Upper lobe of right lung (tissue), 1 donor: ENCODE measurements at places on chromosomes 16 and 17. TPM values are rescaled to one million over a fixed set of nuclear protein-coding genes. Genes with fewer than 3 reads are reported as not detected.

RASD1 gene
- 39.2 TPM for total RNA-seq

HCRT gene
- not detected for total RNA-seq

DNAAF8 gene
- 0.58 TPM for total RNA-seq

HIGD1B gene
- total RNA-seq = 36.4 TPM

CACNG3 gene
- total RNA-seq = not detected

CCDC92B gene
- 0.20 TPM for total RNA-seq

CYGB gene
- 34.3 TPM for total RNA-seq

EXOC3L1 gene
- 17.1 TPM for total RNA-seq

CPHXL2 gene
- total RNA-seq = not detected

SLC52A1 gene
- total RNA-seq = 0.26 TPM

SLC35G6 gene
- not detected for total RNA-seq

LPO gene
- total RNA-seq = not detected

POLR3E gene
- total RNA-seq = 43.3 TPM

ITGAD gene
- 0.20 TPM for total RNA-seq

GRCh38 chr17:31274252-31274651 lies 22.8 kb downstream of the OMG start:
- peaks cover 19% of the 10 kb centered on the region for H3K4me1 ChIP-seq
- DNase-seq = no peak
- H3K36me3 ChIP-seq = peaks cover 9% of the 10 kb centered on the region
- peak overlapping the region; percentile 55 for H3K27ac ChIP-seq

- no peaks in the 10 kb centered on the region for H3K36me3 ChIP-seq
- H3K27ac ChIP-seq = no peak overlapping the region
- DNase-seq = no peak
- no peak overlapping the region for H3K4me3 ChIP-seq
- no peaks in the 10 kb centered on the region for H3K27me3 ChIP-seq
Measured at GRCh38 chr17:51456942-51457341, 196.6 kb downstream of the UTP18 start.

- no peaks in the 10 kb centered on the region for H3K27me3 ChIP-seq
- H3K4me3 ChIP-seq = no peak overlapping the region
- peak overlapping the region; percentile 2 for H3K27ac ChIP-seq
- DNase-seq = no peak
- H3K36me3 ChIP-seq = no peaks in the 10 kb centered on the region
- H3K4me1 ChIP-seq = peaks cover 15% of the 10 kb centered on the region
Measured at GRCh38 chr16:66874079-66874775, 6.1 kb upstream of the PDP2 start.

- H3K27ac ChIP-seq = no peak overlapping the region
- peaks cover 9% of the 10 kb centered on the region for H3K4me1 ChIP-seq
- no peak overlapping the region for H3K4me3 ChIP-seq
- H3K36me3 ChIP-seq = peaks cover 6% of the 10 kb centered on the region
- no peaks in the 10 kb centered on the region for H3K27me3 ChIP-seq
- DNase-seq = no peak
Measured at GRCh38 chr17:1146561-1147265, 33.1 kb downstream of the ABR start.

DNA sequence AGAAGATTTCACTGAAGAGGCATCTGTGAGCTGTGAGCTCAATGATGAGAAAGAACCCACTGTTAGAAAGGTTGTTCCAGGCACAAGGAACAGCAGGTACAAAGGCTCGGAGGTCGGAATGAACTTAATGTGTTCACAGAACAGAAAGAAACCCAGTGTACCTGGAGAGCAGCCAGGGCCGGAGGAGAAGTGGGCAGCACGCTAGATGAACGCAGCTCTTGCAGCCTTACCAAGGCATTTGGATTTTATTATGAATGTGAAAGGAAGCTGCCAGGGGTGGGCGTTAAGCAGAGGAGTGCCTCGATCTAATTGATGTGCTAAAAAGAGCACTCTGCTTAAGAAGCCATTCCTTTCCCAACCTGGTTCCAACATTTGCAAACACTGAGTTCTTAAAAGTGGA lies 19.0 kb downstream of the EEF2K start:
- peaks cover 35% of the 10 kb centered on the region for H3K36me3 ChIP-seq
- H3K27ac ChIP-seq = peak overlapping the region; percentile 69
- H3K4me3 ChIP-seq = no peak overlapping the region
- DNase-seq = no peak

GRCh38 chr17:61700252-61700651 lies 109.2 kb upstream of the NACA2 start:
- no peak overlapping the region for H3K27ac ChIP-seq
- no peaks in the 10 kb centered on the region for H3K4me1 ChIP-seq
- no peak overlapping the region for H3K4me3 ChIP-seq
- H3K27me3 ChIP-seq = no peaks in the 10 kb centered on the region
- H3K36me3 ChIP-seq = no peaks in the 10 kb centered on the region

GRCh38 chr17:82012640-82013295 lies 9.9 kb downstream of the CENPX start:
- no peaks in the 10 kb centered on the region for H3K27me3 ChIP-seq
- H3K36me3 ChIP-seq = no peaks in the 10 kb centered on the region
- H3K27ac ChIP-seq = peak overlapping the region; percentile 78
- peak; percentile 87 for DNase-seq

DNA sequence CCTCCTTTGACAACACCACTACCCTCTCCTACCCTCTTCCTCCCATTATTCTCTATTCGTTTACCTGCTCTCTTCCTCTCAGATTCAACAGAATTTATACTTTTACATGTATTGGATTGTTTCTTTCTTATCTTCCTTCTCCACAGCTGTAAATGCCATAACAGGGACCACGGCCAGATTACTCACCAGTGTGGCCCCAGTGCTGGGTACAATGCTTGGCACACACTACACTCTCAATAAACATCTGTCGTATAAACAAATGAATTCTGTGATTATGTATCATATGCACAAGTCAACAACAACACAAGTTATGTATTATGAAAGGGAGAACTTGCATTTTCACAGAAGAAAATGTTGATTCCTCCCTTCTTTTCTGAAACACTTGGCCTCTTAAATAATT lies 20.0 kb downstream of the AARSD1 start:
- H3K27ac ChIP-seq = no peak overlapping the region
- no peaks in the 10 kb centered on the region for H3K4me1 ChIP-seq
- DNase-seq = no peak
- H3K27me3 ChIP-seq = peaks cover 4% of the 10 kb centered on the region
- H3K4me3 ChIP-seq = no peak overlapping the region
- H3K36me3 ChIP-seq = peaks cover 8% of the 10 kb centered on the region

DNA sequence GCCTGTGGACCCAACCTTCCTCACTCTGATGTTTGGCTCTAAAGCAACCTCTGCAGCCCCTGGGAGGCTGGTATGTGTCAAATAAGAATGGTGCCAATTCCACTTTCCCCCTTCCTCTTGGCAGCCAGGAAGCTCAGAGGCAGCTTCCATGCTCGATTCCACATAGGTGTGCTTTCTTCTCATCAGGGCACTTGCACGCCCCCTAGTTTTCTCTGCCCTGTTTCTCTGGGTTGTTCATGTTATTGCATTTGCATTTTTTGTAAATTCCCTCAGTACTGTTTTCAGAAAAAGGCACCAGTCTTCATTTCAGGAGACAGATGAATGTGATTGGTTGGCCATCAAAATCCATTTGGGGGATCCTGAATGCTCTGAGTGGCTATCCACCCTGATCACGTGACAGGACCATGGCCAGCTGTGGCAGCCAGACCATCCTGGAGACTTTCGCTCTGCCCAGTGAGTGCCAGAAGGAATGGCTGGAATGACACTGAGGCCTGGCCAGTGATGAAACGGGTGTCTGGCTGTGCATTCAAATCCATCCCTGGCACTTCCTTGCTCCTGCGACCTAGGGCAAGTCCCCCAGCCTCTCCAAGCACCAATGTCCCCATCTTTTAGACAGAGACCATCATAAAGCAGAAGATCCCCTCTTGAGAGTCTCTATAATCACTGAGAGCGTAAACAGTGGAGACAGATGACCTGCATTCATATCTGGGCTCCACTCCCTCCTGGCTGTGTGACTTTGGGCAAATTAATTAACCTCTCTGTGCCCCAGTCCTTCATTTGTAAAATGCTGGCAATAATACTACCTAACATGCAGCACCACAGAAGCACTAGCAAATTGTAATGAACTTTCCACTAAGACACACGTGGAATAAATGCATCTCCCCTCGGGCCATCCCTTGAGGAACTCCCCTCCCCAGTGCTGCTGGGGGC lies 56.4 kb downstream of the CNGB1 start:
- no peak overlapping the region for H3K27ac ChIP-seq
- H3K36me3 ChIP-seq = no peaks in the 10 kb centered on the region
- H3K4me3 ChIP-seq = no peak overlapping the region
- H3K4me1 ChIP-seq = no peaks in the 10 kb centered on the region
- H3K27me3 ChIP-seq = no peaks in the 10 kb centered on the region

GRCh38 chr16:68664297-68664696 lies 19.2 kb downstream of the CDH3 start:
- no peak overlapping the region for H3K27ac ChIP-seq
- no peaks in the 10 kb centered on the region for H3K4me1 ChIP-seq
- DNase-seq = no peak

DNA sequence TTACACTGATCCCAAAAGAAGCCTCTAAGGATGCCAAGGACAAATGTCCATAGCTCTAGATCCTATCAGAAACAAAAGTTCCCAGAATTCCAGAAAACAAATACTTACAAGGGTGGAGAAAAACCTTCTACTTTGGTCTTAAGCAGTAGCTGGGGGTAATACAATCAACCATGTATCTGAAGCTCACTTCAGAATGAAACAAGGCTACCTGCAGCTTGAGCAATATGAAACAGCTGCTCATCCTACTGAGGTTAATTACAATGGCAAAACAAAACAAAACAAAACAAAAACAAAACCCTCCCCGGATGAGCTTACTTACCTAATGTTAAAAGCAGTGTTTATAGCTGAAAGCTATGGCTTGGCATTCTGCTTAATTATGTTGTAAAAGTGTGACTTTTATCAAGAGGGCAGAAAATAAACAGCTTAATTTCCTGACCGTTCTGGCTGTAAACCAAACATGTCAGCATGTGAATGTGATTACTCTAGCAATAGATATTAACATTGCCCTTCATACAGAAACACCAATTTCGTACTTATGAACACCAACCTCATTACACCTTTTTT lies 10.5 kb downstream of the PDZD9 start:
- no peaks in the 10 kb centered on the region for H3K27me3 ChIP-seq
- no peak for DNase-seq
- H3K4me1 ChIP-seq = peaks cover 21% of the 10 kb centered on the region
- H3K36me3 ChIP-seq = no peaks in the 10 kb centered on the region
- H3K27ac ChIP-seq = no peak overlapping the region

- H3K4me1 ChIP-seq = no peaks in the 10 kb centered on the region
- no peak overlapping the region for H3K4me3 ChIP-seq
- peaks cover 79% of the 10 kb centered on the region for H3K36me3 ChIP-seq
- no peak overlapping the region for H3K27ac ChIP-seq
- no peak for DNase-seq
- H3K27me3 ChIP-seq = no peaks in the 10 kb centered on the region
Measured at GRCh38 chr16:89983536-89983935, 35.0 kb downstream of the DEF8 start.

DNA sequence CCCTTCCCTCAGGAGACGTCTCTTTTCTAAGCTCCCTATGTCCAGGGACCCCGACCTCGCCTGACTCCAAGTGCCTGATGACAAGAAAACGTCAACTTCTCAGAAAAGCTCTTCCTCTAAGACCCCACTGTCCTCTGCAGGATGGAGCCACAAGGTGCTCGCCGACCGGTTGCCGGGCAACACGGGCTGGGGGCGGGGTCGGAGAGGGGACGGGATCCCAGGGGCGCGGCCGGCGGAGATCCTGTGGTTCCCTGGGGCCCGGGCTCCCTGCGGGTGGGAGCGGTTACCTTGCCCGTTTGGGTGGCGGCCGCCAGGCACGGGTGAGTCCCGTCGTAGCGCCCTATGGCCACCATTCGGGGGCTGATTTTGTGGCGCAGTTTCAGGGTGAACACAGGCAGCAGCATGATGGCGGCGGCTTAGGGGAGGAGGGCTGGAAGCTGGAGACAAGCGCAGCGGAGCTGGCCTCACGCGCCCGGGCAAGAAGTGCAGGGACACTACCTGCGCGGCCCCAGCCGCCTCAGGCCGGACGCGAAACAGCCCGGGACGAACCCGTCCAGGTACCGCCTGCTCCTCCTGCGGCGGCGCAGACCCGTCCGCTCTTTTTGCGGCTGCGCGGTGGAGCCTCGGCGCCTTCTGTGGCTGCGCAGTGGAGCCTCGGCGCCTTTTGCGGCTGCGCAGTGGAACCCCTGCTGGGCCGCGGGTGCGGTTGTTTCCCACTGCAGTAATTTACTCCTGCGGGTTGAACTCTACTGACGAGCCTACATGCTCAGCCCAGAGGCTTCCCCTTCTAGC lies at the start of gene BBS2:
Gene BBS2 (minus strand): TSS at position 566 of the 792 bp plus-strand sequence. CDS start 162 bp downstream, at position 404.
- peak within 1 kb of the TSS; percentile 84 for H3K27ac ChIP-seq
- DNase-seq = peak; percentile 96
- H3K27me3 ChIP-seq = no peaks in the 10 kb centered on the region
- H3K4me3 ChIP-seq = peak within 1 kb of the TSS; percentile 72
- H3K4me1 ChIP-seq = peaks cover 22% of the 10 kb centered on the region
- no peaks in the 10 kb centered on the region for H3K36me3 ChIP-seq

GRCh38 chr17:20995164-20995872 lies 47.5 kb downstream of the USP22 start:
- no peak overlapping the region for H3K27ac ChIP-seq
- H3K4me1 ChIP-seq = peaks cover 23% of the 10 kb centered on the region

- H3K4me3 ChIP-seq = no peak overlapping the region
- H3K27me3 ChIP-seq = no peaks in the 10 kb centered on the region
- H3K36me3 ChIP-seq = peaks cover 44% of the 10 kb centered on the region
- DNase-seq = no peak
- no peak overlapping the region for H3K27ac ChIP-seq
- peaks cover 8% of the 10 kb centered on the region for H3K4me1 ChIP-seq
Measured at GRCh38 chr16:10971560-10971961, 27.2 kb downstream of the CLEC16A start.

GRCh38 chr17:9475101-9475658 lies 100.4 kb downstream of the STX8 start:
- no peak overlapping the region for H3K4me3 ChIP-seq
- peaks cover 1% of the 10 kb centered on the region for H3K4me1 ChIP-seq
- H3K27me3 ChIP-seq = no peaks in the 10 kb centered on the region
- no peak for DNase-seq

DNA sequence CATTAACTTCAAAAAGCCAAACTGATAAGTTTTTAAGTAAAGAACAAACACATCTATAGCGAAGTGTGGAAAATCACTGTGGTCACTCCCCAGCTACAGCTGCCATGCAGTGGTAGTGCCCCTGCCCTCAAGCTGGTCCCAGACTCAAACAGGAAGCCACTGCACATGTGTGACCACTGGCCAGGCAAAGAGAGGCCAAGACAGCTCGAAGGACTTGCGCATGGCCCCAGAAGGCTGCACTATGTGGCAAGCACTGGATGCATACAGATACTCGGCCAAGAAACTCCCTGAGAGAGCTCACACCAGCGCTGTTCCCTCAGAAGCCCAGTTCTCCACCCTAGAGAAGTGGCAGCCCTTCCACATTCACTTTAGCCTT lies 82.4 kb downstream of the ANKRD11 start:
- peaks cover 71% of the 10 kb centered on the region for H3K4me1 ChIP-seq
- no peaks in the 10 kb centered on the region for H3K27me3 ChIP-seq
- no peaks in the 10 kb centered on the region for H3K36me3 ChIP-seq
- H3K27ac ChIP-seq = no peak overlapping the region
- no peak overlapping the region for H3K4me3 ChIP-seq

GRCh38 chr17:33550261-33550660 lies 257.2 kb upstream of the ASIC2 start:
- no peaks in the 10 kb centered on the region for H3K4me1 ChIP-seq
- no peak for DNase-seq
- peaks cover 5% of the 10 kb centered on the region for H3K27me3 ChIP-seq
- H3K36me3 ChIP-seq = no peaks in the 10 kb centered on the region
- H3K4me3 ChIP-seq = no peak overlapping the region

GRCh38 chr17:76545918-76546555 lies 6.2 kb downstream of the PRCD start:
- no peak overlapping the region for H3K27ac ChIP-seq
- no peak overlapping the region for H3K4me3 ChIP-seq
- H3K36me3 ChIP-seq = no peaks in the 10 kb centered on the region
- no peaks in the 10 kb centered on the region for H3K27me3 ChIP-seq
- H3K4me1 ChIP-seq = peaks cover 50% of the 10 kb centered on the region
